ENCODE measurements at places on chromosomes 2 and 18. TPM values are rescaled to one million over a fixed set of nuclear protein-coding genes. Genes with fewer than 3 reads are reported as not detected.

The ATP6V1C2 gene
- total RNA-seq, result not detected

The FARSB gene
- total RNA-seq, result 52.0 TPM

The RGPD4 gene
- total RNA-seq, result not detected

The PROM2 gene
- not detected for total RNA-seq

The DNAJC5G gene
- total RNA-seq, result not detected

The DQX1 gene
- total RNA-seq, result 0.38 TPM

The UNC80 gene
- total RNA-seq, result 0.11 TPM

The EMX1 gene
- 0.18 TPM for total RNA-seq

DNA sequence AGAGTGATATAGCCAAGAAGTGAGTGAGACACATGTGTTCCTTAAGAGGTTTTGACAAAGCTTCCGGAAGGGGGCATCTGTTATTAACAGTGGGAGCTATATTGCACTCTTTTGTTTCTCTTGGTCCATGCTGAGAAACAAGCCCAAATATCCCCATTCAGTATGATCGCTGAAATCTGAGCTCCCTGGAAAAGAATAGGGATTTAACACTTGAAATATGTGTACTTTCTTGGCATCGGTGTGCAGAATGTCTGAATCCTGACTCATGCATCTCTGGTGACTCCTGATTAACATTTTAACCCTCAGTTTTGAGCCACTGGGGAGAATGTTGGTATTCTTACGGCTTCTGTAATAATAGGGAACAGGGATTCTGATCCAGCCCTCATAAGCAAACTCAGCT, 448.1 kb downstream of the TSN start:
- H3K36me3 ChIP-seq, result no peaks in the 10 kb centered on the region
- H3K4me3 ChIP-seq, result no peak overlapping the region
- no peak overlapping the region for H3K27ac ChIP-seq
- DNase-seq, result no peak

DNA sequence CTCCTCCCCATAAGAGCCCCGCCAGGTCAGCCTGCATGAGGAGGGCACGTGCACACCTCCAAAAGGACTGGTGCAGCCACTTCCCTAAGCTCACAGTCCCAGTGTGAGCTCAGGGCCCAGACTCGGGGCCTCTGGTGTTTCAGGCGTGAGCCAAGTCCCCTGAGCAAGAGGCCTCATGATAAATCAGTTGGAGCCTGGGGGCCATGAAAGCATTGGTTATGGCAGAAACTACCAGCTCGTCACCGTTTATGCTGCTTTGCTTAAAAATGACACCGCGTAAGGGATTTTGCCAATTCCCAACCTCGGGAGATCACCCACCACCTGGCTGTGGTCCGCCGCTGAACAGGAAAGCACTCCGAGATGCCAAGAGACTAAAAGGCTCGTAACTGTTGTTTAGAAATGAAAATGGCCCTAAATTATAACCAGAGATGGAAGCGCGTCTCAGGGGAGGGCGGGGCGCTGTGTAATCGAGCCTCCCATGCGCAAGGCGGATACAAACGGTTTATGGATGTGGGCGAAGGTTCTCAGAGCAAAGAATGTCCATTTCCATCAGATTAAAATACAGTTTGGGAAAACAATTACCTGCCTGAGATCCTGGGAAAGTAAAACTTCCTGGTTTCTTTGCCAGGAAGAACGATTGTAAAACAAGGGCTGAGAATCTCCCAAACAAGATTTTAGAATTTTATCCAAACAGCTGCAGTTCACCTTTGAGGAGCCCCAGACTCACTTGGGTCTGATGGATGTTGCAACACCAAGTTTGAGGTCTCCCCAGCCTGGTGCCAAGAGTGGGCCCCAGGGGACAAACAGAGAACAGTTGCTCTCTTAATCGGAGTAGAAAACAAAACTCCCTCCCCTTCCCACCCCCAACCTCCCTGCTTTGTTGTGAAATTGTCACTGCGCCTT, 141.4 kb downstream of the BCL2 start:
- no peak for DNase-seq
- H3K27me3 ChIP-seq, result peaks cover 15% of the 10 kb centered on the region
- H3K4me1 ChIP-seq, result no peaks in the 10 kb centered on the region
- no peak overlapping the region for H3K27ac ChIP-seq
- no peak overlapping the region for H3K4me3 ChIP-seq

DNA sequence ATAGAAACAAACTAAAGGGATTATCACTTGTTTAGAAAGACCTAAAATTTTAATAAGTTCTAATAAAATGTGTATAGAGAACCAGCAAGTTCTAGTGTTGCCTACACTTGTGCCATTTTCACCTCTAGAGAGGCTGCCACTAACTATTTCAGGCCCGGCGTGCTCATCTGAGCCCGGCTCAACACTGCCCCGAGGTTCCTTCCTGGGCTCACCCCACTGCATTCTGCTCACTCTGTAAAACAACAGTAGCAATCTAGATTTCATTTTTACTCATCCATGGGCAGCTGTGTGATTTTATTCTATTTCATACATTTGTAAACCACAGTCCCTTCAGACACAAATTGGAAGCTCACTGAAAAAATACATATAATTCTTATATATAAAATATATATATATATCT, 253.2 kb downstream of the L3MBTL4 start:
- H3K27ac ChIP-seq, result no peak overlapping the region
- no peaks in the 10 kb centered on the region for H3K27me3 ChIP-seq
- H3K4me1 ChIP-seq, result no peaks in the 10 kb centered on the region
- H3K4me3 ChIP-seq, result no peak overlapping the region
- no peaks in the 10 kb centered on the region for H3K36me3 ChIP-seq

- H3K4me1 ChIP-seq, result no peaks in the 10 kb centered on the region
- H3K27ac ChIP-seq, result no peak overlapping the region
- no peak overlapping the region for H3K4me3 ChIP-seq
- no peak for DNase-seq
- H3K27me3 ChIP-seq, result no peaks in the 10 kb centered on the region
Observed at GRCh38 chr2:237129625-237130263, 44.1 kb downstream of the COPS8 start.

DNA sequence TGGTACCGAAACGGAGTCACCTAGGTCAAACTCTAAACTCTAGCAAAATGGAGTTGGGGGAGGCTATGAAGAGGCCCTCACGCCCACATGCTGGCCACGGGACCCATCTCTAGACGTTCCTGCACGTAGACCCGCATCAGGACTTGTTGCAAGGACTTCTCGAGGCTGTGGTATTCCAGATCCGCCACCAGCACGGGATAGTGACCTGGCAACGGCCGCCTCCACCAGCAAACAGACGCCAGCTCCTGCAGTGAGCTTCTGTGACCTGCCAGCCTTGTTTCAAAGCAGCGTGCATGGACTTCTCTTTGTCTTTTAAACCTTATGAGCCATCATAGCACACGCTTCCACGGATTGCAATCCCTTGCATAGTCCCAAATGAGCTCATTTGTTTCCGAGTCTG, 40.3 kb upstream of the RALBP1 start:
- peaks cover 5% of the 10 kb centered on the region for H3K4me1 ChIP-seq
- H3K36me3 ChIP-seq, result no peaks in the 10 kb centered on the region
- DNase-seq, result no peak

DNA sequence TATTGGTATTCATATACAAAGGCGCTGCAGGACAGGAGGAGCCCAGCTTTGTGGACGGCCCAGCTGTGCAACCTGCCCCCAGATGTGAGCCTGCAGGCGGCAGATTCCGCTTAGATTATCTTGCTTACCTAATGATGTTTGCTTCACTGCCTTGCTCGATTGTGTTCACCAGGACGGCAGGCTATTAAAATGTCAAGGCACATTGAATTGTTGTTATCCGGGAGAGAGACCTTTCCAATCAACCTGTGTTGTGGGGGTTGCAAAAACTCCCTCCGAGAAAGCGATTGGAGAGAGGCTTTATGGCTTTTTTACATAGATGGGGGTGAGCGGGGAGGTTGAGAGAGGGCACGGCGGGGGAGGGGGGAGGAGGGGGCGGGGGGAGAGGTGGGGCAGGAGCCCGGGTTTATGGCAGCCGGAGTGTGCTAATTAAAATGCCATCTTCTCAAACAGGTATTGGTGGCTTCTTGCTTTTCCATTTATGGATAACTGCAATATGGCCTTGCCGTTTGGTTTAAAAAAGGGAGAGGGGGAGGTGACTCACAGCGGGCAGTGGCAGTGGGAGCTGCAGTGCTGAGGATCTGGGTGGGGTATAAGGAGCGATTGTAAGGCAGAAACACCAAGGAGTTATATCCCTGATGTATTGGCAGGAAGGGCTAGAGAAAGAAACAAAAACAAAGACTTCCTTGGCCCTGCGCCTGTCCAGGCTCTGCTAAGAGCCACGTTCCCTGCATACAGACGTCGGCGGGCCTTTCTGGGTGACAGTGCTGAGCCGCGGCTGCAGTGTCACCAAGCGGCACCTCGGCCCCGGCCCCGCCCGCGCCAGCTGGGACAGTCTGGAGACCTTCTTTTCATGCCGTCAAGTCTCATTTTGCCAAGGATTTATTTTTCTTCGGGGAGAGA, 97.2 kb downstream of the INSIG2 start:
- peak; percentile 3 for DNase-seq
- H3K27ac ChIP-seq, result no peak overlapping the region
- H3K36me3 ChIP-seq, result no peaks in the 10 kb centered on the region
- no peak overlapping the region for H3K4me3 ChIP-seq
- no peaks in the 10 kb centered on the region for H3K4me1 ChIP-seq

- no peak overlapping the region for H3K27ac ChIP-seq
- H3K36me3 ChIP-seq, result no peaks in the 10 kb centered on the region
- DNase-seq, result no peak
Observed at GRCh38 chr2:152611458-152612231, 105.6 kb downstream of the PRPF40A start.

DNA sequence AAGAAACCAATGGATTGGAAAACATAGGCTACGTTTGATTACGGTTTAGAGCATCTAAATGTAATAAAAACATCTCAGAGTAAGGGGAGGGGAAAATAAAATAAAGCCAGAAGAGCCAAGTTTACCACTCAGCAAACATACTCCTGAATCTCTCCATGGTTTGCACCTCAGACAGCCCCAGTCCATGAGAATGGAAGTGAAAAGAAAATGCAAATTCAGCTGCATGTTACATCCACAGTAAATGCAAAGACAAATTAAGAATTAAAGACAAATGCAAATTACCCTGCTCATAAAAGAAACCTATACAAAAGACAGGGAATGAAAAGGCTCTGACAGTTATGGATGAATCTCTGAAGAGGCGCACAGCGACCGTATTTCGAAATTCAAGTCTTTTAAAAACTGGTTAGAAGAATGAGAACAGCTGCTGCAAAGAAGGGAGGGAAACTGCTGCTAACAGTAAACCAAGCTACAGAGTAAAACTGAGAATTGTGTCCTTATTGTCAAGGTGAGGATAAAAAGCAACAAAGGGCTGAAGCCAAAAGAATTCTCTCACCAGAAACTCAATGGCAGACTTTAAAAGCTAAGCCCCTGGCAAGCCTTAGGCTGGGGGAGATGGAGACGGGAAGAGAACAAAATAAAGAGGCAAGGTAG, 197.9 kb upstream of the ACVR2A start:
- H3K27ac ChIP-seq, result no peak overlapping the region
- DNase-seq, result no peak
- no peaks in the 10 kb centered on the region for H3K4me1 ChIP-seq
- H3K4me3 ChIP-seq, result no peak overlapping the region
- H3K36me3 ChIP-seq, result no peaks in the 10 kb centered on the region

- H3K4me1 ChIP-seq, result no peaks in the 10 kb centered on the region
- no peaks in the 10 kb centered on the region for H3K27me3 ChIP-seq
- no peak overlapping the region for H3K4me3 ChIP-seq
- H3K27ac ChIP-seq, result no peak overlapping the region
Observed at GRCh38 chr2:46732127-46732526, 183.5 kb downstream of the MCFD2 start.

GRCh38 chr2:181190711-181191110, 210.3 kb downstream of the UBE2E3 start:
- H3K36me3 ChIP-seq, result no peaks in the 10 kb centered on the region
- DNase-seq, result no peak
- no peaks in the 10 kb centered on the region for H3K4me1 ChIP-seq
- no peaks in the 10 kb centered on the region for H3K27me3 ChIP-seq
- no peak overlapping the region for H3K27ac ChIP-seq
- no peak overlapping the region for H3K4me3 ChIP-seq

- H3K4me3 ChIP-seq, result no peak overlapping the region
- H3K27me3 ChIP-seq, result no peaks in the 10 kb centered on the region
- no peak for DNase-seq
- no peaks in the 10 kb centered on the region for H3K36me3 ChIP-seq
Observed at GRCh38 chr2:239263669-239264491, 136.9 kb downstream of the HDAC4 start.

- H3K4me1 ChIP-seq, result peaks cover 2% of the 10 kb centered on the region
- no peak for DNase-seq
- no peaks in the 10 kb centered on the region for H3K36me3 ChIP-seq
- H3K27ac ChIP-seq, result no peak overlapping the region
Observed at GRCh38 chr2:230166557-230167170, 53.1 kb downstream of the SP110 start.
